ENCODE measurements at places on chromosomes 1 and 21.

DNA sequence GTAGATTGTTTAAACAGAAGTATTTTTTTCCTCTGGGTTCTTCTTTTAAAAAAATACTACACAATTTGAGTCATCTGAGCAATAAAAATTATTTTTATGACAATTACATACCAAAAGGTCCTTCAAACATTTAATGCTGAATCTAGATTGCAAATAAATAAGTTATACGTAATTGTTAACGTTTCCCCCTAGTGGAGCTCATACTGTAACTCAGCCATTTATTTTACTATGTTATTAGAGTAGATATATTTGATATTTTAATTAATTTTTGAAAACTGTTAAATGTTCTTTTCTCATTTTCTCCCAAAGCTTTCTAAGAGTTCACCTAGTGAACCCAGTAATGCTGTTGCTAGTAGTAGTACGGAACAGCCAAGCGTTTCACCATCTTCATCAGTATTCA, 33.5 kb downstream of the ZMYM1 start:
- DNase-seq: no peak

GRCh38 chr1:69673321-69673720, 105.6 kb downstream of the LRRC7 start:
- peak; percentile 25 for DNase-seq

DNA sequence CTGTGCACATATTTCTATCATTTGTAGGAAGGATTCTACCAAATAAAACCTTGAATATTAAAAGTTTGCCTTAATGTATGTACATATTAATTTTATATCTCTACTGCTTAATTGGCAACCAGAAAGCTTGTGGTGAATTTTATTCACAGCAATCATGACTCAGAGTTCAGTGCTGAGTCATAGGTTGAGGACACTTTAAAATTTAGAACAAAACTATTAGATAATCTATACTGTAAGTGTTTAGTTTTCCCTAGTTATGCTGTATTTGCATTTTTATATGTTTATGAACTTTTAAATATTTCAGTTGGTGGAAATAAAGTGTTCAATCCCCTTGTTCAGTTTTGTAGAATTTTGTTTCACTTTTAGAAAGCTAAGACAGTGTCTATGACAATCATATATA, 841.5 kb downstream of the KCNT2 start:
- DNase-seq: no peak

DNA sequence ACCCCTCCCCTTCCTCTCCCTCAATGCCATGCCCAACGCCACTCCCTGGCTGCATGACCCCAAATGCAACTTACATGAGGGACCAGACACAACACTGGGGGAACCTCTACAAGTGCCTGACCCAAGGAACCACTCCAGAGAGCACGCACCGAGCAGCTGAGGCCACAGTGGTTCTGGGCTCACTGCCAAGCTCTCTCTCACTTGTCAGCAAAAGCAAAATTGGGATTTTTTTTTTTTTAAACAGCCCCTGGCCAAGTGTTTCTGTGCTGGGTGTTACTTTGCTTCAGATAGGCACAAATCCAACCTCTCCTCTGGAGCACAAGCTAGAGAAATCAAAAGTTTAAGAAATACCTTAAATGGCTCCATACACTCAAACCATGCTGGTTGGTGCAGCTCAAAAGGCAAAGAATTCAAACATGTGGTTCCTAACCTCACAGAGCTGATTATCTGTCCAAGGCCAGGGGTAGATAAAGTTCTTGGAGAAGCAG, 363.0 kb downstream of the SETD4 start:
- peak; percentile 23 for DNase-seq

All from NCI-H2081 treated with DMSO at 0.1 percent for 48 hours (cell line).